ENCODE measurements at places on chromosomes 3 and 15.

DNA sequence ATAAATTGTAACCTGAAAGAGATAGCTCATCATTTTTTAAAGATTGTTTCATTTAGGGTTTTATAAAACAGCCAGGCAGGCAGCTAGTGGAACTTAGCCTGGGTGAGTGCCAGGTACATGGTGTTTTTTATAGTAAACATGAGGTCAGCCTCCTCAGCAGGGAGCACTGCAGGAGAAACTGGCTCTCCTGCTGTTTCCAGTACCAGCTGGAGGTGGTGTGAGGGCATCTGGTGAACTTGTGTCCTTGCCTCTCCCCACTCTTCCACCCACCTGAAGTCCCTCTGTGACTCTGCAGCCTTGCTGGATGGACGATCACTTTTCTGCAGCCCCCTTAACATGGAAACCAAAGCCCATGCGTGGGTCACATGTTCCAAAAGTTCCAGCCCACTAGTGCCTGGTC is 128.4 kb downstream of the FAM174B start:
- DNase-seq, result no peak

DNA sequence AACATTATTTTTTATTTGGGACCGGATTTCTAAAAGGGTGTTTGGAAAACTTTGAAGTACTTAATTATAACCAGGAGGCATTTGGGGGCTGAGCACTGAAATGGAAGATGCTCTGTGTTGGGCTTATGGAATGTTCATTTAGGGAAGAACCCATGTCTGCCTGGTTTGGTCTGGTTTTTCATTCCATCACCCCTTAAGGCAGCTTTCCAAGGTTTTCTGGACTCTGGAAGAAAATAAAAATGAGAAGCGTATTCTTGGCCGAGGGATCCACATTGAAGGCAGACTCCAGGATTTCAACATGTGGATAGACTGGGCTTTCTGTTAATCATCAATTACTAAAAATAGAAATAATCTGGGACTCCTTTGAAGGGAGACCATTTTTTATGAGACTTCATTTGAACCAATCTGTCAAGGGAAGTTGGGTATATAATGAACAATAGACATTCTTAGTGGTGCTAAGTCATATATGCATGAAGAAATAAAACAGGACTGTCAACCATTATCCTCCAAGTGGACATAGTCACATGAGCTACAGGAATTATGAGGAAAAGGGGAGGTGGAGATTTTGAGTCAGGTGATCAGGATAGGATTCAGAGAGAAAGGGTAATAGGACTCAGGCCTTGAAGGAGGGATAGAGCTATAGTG is 270.5 kb upstream of the ADAMTS9 start:
- no peak for DNase-seq

GRCh38 chr3:129992781-129993180 is 18.3 kb downstream of the TRH start:
- no peak for DNase-seq

- no peak for DNase-seq
Measured at GRCh38 chr3:53154881-53155285, 6.1 kb upstream of the PRKCD start.

GRCh38 chr15:72112116-72112515 is 5.8 kb downstream of the MYO9A start:
- no peak for DNase-seq

GRCh38 chr15:52206446-52206845 is 15.3 kb upstream of the GNB5 start:
- no peak for DNase-seq

DNA sequence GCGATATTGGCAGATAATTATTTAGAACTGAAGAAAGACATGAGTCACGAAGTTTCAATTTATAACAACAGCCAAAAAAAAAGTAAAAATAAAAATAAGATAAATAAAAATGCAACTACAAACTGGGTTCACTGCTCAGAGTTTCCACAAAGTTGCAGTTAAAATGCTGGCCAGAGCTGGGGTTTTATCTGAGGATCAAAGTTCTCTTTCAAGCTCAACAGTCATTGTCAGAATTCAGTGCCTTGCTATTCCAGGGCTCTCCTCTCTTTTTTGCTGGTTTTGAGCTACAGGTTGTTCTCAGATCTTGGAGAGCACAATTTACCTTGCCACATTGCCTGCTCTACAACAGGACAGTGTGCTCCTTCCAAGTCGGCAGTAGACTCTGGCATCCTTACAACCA is 60.1 kb downstream of the PYDC2 start:
- no peak for DNase-seq

- DNase-seq, result no peak
Measured at GRCh38 chr3:24829011-24829581, 334.4 kb upstream of the THRB start.

DNA sequence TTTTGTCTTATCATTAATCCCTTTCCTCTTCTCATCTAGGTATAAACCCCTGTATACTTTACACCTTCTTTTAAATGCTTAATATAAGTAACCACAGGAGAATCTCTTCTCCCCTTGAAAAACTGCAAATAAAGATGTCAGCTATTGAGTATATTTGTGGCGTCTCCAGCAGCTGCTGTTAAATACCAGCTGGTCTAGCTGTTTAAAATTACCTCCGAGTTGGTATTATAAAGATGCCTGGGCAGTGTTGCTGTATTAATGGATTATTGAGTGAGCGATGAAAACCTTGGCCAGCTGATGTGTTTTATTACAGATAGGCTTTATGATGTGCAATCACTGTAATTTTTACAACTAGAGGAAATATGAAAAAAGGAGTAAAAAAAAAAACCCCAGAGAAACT is 388.1 kb downstream of the TBC1D5 start:
- no peak for DNase-seq

DNA sequence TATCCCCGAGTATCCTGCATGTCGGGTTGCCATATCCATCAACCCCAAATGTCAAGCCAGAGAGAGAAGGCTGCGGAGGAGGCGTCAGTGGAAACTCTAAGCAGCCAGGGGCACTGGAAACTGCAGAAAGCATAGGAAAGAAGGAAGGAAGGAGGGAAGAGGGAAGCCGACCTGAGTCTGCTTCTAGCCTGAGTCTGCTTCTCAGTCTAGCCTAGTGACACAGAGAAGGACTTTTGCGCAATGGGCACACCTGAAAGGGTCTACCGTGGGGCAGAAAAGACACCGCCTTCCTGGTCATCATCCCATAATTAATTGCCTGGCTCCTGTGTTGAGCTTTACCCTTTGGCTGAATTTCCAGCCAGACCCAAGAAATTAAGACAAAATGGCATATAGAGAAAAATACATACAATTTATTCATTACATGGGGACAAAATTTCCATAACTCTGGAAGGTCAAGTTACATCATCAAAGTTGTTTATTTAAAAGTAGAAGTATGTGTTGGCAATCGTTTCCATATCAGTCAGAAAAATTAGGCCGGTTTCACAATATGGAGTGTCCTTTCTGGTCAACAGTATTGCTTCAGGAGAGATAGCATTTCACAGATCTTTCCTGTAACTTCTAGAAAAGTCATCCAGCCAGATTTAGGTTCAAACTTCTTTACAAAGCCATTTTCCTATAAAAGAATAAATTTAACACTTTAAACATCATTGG is 10.3 kb downstream of the BCL2A1 start:
- DNase-seq, result no peak

- DNase-seq, result no peak
Measured at GRCh38 chr15:57730876-57731275, 24.4 kb downstream of the POLR2M start.

DNA sequence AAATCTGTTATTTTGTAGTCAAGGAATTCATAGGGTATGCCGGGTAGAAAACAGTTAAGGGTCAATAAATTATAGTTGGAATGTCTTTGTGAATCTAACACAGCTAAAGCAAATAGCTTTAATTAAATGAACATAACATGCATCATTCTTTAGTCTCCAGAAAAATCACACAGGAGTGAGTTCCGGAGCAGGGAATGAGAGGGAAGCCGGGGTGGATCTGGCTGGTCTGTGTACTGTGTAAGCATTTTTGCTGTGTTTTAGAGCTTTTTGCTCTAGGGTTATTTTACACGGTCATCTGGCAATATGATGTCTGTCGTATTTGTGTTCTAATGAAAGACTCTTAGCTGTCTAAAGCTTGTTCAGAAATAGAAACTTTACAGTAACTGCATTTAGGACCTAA is 57.5 kb downstream of the MED12L start:
- DNase-seq, result no peak

- DNase-seq, result no peak
Measured at GRCh38 chr15:96353930-96354730, 23.6 kb downstream of the NR2F2 start.

GRCh38 chr3:43413676-43414368 is 127.5 kb downstream of the SNRK start:
- DNase-seq, result no peak

DNA sequence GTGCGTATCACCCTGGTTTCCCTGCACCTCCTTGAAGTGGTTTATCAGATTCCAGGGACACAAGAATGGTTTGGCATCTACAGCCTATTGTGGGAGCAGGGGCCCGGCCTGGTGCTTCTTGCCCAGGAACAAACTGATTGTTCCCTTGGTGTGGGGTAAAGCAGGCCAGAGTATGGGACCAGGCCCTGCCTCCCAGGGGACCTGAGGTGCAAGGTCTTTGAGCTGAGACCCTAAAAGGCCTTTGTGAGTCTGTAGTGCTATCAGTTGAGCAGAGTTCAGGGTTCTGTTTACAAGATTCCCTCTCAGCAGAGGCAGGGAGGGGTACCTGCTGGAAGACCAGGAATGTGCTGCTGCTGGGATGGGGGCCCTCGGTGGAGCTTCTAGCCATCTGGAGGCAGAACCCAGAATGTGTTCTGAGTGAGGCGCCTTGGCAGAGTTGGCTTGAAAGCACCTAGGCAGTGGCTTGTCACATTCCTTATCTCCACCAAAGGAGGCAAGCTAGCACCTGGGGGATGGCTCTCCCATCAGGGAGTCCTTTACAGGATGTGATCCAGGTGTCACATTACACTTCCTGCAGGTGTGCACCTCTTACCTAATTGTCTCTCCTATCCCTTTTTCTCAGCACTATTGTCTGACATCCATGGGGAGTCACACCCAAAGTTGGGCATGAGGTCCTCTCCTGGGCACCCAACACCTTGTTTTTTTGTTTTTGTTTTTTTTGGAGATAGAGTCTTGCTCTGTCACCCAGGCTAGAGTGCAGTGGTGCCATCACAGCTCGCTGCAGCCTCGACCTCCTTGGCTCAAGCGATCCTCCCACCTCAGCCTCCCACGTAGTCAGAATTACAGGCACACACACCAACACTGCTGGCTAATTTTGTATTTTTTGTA is 13.1 kb downstream of the FLNB start:
- no peak for DNase-seq

- DNase-seq, result peak; percentile 83
Measured at GRCh38 chr3:188214442-188214841, 60.5 kb downstream of the LPP start.

GRCh38 chr3:127200086-127200691 is 7.3 kb downstream of the PRR23E start:
- DNase-seq, result no peak

DNA sequence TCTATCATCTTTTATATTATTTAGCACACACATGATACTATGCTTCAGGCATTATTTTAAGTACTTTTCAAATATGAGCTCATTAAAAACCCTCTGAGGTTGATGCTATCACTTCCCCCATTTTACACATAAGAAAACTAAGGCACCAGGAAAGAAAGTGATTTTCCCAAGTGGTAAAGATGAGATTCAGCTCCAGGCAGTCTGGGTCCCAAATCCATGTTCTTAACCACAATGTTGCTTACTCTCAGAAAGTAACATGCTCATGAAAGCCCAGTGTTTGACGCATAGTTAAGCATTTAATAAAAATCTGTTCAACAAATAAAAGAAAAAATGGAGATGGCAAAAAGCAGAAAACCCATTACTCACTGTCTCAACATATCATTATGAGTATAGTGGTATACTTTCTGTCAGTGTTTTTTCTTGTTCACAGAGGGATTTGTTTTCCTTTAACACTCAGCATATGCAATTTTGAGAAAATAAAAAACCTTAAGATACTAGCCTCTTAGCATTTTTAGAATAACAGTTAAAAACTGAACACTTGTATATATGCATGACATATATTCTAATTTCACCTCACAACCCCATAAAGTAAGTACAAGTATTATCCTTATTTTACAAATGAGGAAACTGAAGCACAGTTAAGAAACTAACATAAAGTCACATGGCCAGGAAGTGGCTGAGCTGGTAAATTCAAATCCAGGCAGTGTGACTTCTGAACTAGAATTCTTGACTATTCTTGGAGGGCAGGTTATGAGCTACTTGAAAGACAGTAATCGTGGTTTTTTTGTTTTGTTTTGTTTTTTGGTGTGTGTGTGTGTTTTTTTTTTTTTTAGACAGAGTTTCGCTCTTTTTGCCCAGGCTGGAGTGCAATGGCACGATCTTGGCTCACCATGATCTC is 10.4 kb downstream of the PEAK1 start:
- peak; percentile 42 for DNase-seq

GRCh38 chr15:41881920-41882688 is 11.7 kb downstream of the SPTBN5 start:
- no peak for DNase-seq
